ENCODE measurements at places on chromosomes 6 and 20. TPM values are rescaled to one million over a fixed set of nuclear protein-coding genes. Genes with fewer than 3 reads are reported as not detected.

GRCh38 chr6:161233986-161234661, 39.7 kb downstream of the AGPAT4 start:
- no peak for DNase-seq

Gene FAM210B
- 5.8 TPM for total RNA-seq

GRCh38 chr6:163543321-163543720, 128.8 kb downstream of the QKI start:
- DNase-seq = no peak

Gene BRD2
- total RNA-seq = 216 TPM

GRCh38 chr20:3710703-3711483, 1.5 kb downstream of the SIGLEC1 start:
- DNase-seq = peak; percentile 92

Gene RNF182
- not detected for total RNA-seq

Gene ME1
- total RNA-seq = not detected

Gene BPIFB2
- total RNA-seq = not detected

DNA sequence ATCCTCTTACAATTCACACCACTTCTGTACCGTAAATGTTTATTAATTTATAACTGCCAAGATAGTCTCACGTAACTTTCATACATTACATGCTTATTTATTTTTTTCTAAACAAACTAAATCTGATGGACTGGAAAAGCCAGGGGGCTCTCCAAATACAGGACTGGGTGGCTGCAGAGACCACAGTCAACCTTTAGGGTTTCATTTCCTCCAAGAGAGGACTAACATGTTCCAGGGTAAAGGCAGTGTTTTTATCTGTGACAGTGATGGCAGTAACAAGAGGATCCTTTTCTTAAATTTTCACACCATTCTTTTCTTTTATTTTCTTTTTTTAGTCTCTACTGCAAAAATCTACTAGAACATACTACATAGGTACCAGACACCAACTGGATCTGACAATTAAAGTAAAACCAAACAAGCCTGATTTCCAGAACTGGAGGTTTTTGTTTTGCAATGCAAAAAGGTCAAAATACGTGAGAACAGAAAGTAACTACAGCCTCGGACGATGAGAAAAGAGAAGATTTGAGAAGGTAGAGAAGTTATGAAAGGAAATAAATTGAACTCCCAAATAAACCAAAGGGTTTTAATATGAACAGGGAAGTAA, 1.2 kb downstream of the LMBRD1 start:
- no peak for DNase-seq

Gene JARID2
- total RNA-seq = 35.3 TPM

Gene NKAPL
- not detected for total RNA-seq

- DNase-seq = no peak
Observed at GRCh38 chr6:5659467-5659866, 347.3 kb downstream of the NRN1 start.

DNA sequence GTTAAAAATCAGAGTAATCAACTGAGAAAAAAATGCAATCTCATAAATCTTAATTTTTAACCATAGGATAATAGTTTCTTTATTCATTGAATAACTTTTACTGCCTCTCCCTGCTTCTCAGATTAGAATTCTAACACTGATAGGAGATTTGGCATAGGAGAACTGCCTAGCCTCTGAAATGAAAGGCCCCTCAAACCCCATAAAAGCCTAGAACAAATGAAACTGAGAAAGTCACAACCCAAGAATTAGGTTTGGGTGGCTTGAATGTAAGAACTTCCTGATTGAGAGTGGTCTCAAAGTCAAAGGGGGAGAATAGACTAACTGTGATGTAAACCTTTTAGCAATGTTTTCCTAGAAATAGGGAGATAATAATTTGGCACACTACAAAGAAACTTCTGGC, 52.2 kb downstream of the SAMD5 start:
- DNase-seq = no peak

Gene C6orf58
- total RNA-seq = not detected

DNA sequence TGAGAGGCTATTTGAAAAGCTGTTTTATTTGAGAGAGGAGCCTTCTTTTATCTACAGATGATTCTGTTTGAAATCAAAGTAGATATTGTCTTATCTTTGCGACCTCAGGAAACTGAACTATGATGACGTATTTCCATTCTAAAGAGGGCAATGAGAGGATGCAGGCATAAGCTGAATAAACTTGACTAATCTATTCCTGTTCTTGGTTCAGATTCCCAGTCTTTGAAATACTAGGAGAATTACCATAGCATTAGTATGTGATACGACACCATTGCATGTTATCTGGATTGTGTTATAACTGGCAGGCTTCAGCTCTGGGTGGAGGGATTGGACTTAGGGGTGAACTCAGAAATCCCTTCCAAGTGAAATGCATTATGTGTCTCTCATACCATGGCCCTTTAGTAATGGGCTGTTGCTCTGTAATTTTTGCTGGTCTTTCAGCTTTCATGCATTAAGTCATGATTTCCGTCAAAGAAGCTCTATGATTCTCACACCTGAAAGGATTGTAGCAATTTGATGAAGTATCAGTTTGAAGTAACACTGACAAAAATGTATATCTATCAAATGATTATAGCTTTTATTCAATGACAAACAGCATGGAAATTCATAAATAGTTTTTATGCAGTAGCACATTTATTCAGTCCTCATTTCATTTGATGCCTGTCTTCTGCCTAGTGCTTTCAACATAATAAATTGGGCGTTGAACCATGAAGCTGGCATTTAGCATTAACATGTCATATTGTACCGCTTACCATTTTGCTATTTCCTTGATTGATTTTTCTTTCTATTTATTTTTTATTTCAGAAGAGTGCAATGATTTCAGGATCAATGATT, 138.4 kb upstream of the SPACA1 start:
- DNase-seq = no peak

DNA sequence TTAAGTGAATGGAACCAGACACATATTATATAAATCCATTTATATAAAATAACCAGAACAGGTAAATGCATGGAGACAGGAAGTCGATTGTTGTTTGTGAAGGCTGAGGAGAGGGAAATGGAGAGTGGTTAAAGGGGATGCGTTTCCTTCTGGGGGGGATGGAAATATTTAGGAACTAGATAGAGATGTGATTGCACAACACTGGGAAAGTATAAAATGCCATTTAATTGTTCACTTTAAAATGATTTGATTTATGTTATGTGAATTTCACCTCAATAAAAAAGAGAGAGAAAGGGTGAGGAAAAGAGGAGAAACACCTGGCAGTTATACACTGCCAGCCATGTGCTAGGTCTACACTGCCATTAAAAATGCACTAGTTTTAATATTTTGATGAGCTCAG, 312.6 kb downstream of the CD83 start:
- no peak for DNase-seq

Gene HLA-C
- total RNA-seq = 2,234 TPM

DNA sequence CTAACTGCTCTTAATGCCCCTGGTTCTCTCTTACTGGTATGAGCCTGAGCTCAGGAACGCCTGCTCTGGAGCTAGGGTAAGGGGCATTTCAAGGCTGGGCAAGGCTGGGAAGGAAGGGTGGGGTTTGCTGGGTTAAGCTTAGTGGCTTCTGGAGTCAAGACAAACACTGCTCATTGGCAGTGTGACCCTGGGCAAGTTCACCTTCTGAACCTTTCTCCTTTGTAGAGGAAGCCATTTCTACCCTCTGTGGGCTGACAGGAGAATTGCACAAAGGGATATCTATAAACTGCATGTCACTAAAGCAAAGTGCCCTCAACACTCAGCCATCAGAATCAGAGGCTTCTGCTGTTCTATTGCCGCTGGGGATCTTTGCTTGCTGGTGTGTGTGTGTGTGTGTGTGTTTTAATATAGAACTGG, 20.3 kb upstream of the LRRN4 start:
- no peak for DNase-seq

DNA sequence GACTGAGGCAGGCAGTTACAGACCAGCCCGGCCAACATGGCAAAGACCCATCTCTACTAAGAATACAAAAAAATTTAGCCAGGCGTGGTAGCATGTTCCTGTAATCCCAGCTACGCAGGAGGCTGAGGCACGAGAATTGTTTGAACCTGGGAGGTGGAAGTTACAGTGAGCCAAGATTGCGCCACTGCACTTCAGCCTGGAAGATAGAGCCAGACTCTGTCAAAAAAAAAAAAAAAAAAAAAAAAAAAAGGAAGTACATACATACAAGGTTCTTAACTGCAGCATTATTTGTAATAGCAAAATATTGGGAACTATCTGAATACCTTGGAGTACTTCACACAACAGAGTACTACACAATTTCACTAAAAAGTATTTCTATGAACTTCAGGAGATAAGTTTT, 183.5 kb upstream of the OLIG3 start:
- no peak for DNase-seq

- DNase-seq = no peak
Observed at GRCh38 chr6:157614026-157614568, 208.9 kb upstream of the SNX9 start.

DNA sequence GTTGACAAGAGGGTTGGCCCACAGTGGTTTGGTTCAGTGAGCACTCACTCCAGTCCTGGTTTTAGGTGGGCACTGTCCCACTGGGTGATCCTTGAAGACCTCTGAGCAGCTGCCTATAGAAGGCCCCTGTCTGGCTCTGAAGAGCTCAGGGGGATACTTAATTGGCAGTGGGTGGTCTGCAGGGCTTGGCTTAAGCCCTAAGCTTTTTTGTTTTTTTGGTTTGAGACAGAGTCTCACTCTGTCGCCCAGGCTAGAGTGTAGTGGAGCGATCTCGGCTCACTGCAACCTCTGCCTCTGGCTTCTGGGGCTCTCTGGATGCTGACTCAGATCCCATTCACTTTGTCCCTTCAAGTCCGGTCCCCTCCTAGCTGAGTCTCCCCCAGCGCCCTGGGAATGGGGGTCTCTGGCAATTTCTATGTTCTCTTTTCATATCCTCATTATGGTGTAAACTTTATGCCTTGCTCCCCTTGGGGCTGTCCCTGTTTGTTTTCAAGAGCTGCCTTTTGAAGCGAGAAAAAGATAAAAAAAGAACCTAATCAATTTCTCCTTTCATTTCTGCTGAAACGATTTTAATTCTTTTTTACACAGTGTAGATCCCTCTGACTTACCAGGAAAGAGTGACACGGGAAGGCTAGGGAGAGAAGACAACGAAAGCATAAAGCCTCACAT, 12.2 kb upstream of the KCNG1 start:
- no peak for DNase-seq
